NCI-H524 (cell line): ENCODE measurements at places on chromosomes 7 and 10.
A peak's percentile ranks its signal among the peaks of the same experiment; 100 is the strongest.

DNA sequence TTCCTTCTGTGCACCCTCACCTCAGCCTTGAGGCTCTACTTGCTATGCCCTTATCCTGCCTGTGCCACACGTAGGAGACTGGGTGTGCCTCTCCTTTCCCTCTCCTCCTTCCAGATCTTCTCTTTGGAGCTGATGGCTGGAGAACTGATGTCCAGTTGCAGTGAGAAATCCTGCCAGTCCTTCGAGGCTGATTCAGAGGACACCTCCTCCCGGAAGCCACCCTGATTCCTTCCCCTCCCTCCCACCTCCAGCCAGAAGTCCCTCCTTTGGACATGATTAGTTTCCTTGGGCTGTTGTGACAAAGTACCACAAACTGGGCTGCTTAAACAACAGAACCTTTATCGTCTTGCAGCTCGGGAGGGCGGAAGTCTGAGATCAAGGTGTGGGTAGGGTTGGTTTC lies 161.5 kb downstream of the LYZL1 start:
- no peak for DNase-seq

GRCh38 chr10:84336406-84337090 lies 8.2 kb downstream of the CCSER2 start:
- peak; percentile 36 for DNase-seq

DNA sequence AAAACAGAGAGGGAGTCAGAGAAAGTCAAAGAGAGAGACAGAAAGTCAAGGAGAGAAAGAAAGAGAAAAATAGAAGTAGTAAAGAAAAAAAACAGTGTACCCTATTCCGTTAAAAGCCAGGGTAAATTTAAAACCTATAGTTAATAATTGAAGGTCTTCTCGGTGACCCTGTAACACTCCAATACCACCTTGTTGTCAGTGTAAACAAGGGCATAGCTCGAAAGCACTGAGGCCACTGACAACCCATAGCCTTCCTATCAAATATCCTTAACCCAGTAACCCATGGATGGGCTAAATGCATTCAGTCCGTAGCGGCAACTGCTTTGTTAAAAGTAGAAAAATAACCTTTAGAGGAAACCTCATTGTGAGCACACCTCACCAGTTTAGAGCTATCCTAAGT lies 100.4 kb downstream of the ZNF467 start:
- no peak for DNase-seq

DNA sequence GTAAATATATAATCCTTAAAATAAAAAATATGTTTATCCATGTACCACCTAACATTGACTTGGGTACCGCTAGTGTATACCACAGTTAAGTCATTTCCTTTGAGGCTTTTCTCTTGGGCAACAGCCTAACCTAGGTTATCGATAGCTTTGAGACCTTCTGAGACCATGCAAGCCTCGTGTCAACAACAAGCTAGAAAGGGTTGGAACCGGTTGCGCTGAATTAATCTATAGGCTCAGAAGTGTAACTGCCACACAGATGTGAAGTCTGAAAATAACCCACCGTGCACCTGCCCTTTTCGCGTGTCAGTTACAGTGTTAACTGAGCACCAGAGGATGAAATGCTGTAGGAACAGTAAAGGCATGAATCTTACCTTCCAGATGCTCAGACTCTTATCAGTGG lies 59.8 kb downstream of the ARID5B start:
- DNase-seq = no peak

GRCh38 chr10:126387931-126388911 lies at the start of gene ADAM12:
TSS of gene ADAM12 (minus strand) at chr10:126388477. CDS start at chr10:126388145, 332 bp downstream.
- DNase-seq = peak; percentile 4

GRCh38 chr10:44293306-44293778 lies 91.6 kb downstream of the CXCL12 start:
- no peak for DNase-seq

DNA sequence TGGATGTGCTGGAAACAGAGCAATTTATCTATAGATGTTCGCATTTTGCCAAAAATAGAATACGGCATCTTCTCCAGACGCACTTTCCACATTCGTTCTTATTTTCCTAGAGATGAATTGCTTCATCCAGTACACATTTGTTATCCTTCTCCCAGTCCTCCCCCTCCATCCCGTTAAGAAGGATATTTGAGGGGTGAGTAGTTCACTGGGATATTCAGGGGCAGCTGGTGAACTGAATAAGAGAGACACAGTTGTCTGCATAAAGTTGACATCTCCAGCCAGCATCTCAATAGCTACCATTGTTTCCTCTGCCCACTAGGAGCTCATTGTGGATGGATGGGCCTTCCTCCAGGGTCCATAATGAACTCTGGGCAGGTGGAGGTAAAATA lies 456.8 kb upstream of the NRP1 start:
- DNase-seq = no peak

DNA sequence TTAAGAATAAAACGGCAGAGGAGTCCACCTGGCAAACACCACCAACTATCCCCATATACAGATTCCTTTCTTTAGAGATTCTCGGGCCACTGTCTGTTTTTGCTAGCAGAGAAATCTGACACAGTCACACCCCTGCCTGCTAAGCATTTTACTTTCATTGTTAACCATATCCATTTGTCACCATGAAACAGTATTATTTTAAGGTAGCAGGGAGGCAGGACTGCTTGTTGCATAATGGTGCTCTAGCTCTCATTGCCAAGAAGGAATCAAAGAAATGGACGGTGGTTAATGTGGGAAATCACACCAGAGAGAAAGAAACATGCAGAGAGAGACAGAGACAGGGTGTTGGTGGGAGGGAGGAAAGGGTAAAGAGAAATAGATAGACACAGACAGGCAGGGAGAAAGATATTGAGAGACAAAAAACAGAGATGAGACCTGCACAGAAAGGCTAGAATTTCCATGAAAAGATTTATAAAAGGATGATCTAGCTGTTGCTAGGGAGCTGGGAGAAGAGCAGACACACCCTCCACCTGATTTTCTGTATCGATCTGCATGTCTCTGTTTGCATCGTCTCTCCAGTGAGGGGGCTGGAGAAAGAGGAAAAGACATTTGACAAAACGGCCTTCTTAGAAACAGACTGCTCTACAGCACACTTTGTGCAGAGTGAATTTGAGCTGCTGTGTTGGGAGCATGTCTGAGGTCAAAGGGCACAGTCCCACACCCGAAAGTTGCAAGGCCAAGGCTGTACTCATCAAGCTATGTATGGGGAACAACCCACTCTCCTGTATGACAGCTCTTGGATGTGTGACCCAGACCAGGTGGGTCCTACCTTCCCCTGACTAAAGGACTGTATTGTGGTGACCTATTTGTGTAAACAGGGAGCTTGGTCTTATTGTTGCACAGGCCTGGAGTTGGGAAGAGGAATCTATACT lies 303.1 kb downstream of the FZD1 start:
- no peak for DNase-seq

DNA sequence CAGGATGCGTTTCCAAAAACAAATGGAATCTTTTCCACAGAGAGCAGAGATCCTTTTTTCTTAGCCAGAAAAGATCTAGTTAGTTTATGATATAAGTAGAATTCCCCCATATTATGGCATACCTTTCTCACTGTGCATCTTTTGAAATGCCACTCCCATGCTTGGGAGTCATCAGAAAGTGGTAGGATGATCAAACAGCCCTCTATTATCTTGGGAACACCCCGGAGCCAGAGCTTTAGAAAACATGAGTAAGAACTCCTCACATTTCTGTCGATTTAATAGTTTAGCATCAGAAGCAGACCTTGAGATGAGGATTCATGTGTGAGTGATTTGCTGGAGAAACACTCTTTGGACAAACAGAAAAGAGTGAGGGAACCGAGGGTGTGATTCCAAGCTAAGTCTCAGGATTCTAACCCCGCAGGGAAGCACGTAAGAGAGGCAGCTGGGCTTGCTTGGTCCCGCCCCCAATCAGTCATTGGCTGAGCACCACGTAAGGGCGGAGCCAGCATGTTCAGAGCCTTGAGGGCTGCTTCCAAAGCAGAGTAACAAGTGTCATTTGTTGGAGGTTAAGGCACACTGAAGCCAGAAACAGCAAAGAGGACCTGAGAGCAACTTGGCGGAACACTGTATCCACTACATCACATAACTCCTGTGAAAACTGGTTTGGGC lies 43.7 kb upstream of the NXPH1 start:
- DNase-seq = no peak

DNA sequence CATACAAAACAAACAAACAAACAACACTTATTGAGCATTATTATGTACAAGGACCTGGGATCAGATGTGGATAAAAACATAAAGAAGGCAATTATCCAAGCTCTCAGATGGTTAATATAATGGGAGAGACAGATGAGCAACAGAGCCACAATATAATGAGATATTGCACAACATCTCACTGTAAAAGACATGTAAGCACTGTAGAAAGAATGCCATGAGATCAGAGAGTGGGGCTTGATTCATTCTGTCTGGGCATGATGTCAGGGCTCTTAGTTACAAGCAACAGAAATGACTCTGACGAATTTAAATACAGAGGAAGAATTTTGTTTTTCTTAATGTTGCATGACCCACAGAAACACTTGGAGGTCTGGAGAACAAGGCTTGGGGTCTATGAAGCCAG lies 164.7 kb upstream of the PLXDC2 start:
- DNase-seq = no peak

- no peak for DNase-seq
Measured at GRCh38 chr7:70500261-70500660, 631.7 kb upstream of the GALNT17 start.

- no peak for DNase-seq
Measured at GRCh38 chr7:85771516-85771915, 584.7 kb upstream of the SEMA3D start.

GRCh38 chr7:48285373-48285772 lies 114.1 kb downstream of the ABCA13 start:
- DNase-seq = peak; percentile 2

DNA sequence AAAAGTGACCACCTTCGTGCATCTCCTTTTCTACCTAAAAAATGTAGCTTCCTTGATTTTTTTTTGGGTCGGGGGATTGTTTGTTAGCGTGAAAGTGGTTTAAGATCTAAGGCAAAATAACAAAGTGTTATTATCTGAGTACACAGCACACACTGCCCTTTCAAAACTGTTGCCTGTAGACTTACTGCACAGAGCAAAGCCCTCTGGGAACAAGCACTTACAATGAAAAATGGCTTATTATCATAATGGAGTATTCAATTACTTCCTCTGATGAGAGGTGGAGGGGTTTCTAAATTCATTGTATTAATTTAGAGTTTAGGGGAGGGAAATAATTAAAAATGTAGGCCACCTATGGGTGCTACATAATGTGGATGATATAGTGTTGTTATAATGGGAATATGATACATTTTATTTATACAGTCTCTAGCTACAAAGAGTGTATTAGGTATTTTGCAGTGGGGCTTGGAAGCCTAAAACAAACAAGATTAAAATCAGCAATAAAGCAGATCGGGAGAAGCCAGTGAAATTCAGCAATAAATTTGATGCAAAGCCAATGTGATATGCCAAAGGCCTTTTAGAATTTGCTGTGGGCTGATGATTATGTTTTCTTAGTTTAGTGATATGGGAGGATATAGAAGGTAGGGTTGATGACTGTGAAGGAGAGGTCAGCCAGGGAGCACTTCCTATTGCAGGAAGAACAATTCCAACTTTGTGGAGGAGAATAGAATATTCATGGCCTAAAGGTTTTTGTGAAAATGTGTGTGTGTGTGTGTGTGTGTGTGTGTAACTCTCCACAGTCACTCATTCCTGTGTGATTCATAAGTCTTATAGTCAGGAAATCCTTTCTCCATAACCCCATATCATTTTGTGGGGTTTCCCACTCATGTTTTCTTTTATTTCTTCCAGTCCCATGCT lies 17.7 kb upstream of the EXOC4 start:
- no peak for DNase-seq

DNA sequence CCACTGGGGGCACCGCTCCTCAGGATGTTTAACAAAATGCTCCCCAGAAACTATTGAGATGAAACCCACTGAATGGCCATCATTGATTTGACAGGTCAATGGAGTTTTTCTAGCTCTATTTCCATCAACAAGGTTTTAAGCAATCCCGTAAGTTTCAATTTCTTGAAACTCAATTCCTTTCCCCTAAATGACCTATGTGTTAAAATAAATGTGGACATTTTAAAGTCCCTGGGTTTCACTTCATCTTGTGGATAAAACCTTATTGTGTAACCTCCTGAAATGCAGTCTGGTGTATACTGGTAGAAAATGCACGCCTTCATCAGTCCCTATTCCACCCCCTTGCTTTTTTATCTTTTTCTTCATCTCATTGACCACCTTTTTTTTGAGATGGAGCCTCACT lies 8.9 kb upstream of the C7orf33 start:
- DNase-seq = no peak

- DNase-seq = peak; percentile 5
Measured at GRCh38 chr10:103804871-103805270, 50.5 kb downstream of the SH3PXD2A start.

- no peak for DNase-seq
Measured at GRCh38 chr7:26190417-26190869, 10.1 kb downstream of the HNRNPA2B1 start.

GRCh38 chr7:7519528-7519927 lies 16.1 kb downstream of the COL28A1 start:
- no peak for DNase-seq

DNA sequence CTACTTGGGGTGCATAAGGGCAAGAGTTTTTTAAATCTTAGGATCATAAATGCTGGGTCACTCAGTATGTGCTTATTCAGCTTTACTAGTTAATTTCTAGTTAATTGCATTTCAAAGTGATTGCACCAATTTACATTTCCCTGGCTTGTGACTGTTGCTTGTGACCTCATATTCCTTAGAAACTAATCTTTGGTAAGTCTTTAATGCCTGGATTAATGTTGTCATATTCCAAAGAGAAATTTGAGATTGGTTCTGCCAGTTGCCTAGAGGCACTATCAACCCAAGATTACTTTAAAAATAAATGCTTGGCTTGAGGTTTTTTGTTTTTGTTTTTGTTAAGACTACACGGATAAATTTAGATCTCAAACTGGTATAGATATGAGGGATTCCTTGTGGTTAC lies 103.1 kb downstream of the ANK3 start:
- no peak for DNase-seq

DNA sequence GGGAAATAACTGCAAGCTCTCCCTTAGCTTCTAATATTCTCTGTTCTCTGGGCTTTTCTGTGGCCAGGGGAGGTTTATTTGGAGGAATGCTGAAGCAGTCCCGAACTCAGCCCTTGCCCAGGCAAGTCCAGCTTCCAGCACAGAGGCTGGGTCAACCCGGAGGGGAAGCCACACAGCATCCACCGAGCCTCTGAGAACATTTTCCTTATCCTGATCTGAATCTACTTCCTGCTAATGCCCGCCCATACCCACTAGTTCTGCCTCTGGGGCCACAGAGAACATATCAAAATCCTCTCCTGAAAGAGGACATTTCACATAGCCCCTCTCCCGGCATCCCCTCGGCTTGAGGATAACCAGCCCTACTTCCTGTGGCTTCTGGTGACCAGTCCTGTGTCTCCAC lies 31.1 kb downstream of the SH3PXD2A start:
- DNase-seq = no peak
